ENCODE measurements at places on chromosomes 7 and 10.

GRCh38 chr10:77261146-77261545, 376.5 kb downstream of the KCNMA1 start:
- DNase-seq = no peak

DNA sequence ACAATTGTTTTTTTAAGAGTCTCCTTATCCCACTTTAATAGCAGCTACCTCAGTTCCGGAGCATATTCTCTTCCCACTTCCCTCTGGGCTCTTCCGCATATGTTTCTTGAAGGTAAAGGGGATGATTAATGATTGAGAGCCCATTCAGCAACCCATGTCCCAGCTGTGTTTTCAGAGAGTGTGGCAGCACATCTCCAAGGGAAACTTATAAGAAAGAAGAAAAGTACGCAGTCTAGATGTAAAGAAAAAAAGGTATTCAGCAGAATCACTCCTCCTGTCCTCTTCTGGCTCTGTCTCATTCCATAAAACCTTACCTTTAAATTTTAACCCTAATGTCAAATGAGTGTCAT, 9.7 kb upstream of the ANKRD7 start:
- no peak for DNase-seq

- DNase-seq = no peak
Measured at GRCh38 chr10:122182308-122182707, 88.8 kb upstream of the BTBD16 start.

GRCh38 chr7:47944536-47945260, 3.6 kb downstream of the PKD1L1 start:
- no peak for DNase-seq

DNA sequence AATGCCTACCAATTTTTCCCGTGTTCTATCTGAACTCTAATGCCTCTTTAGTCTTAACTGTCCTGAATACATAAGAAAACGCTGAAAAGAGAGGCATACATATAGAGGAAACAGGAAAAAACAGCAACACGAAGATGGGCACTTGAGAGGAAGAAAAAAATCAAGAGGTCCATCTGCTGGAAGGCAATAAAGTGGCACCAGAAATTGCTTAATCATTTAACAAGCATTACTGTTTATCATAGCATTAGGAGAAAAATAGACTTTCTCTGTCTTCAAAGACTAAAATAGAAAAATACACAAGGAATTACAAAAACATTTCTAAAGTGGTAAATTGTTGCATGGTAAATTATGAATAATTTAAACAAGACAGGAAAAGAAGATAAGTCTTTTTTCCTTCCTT, 35.0 kb downstream of the NSUN6 start:
- no peak for DNase-seq

DNA sequence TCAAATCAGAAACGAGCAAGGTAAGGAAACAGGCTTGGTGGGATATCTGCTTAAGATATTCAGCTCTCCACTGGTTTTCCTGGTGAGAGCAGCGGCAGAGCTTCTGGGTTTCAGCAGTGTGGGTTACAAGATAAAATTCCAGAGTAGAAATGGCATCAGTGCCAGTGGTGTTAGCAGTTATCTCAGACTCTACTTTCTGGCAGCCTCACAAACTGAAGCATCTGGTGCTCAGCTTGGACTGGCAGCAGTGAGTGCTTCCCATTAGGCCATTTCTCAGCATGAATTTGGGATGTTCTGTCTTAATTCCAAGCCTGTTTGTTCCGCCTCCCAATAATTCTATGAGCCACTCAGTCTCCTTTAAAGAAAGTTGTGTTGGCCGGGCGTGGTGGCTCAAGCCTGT, 6.9 kb upstream of the GSTO2 start:
- no peak for DNase-seq

GRCh38 chr7:99095698-99096097, 48.2 kb downstream of the SMURF1 start:
- DNase-seq = no peak

DNA sequence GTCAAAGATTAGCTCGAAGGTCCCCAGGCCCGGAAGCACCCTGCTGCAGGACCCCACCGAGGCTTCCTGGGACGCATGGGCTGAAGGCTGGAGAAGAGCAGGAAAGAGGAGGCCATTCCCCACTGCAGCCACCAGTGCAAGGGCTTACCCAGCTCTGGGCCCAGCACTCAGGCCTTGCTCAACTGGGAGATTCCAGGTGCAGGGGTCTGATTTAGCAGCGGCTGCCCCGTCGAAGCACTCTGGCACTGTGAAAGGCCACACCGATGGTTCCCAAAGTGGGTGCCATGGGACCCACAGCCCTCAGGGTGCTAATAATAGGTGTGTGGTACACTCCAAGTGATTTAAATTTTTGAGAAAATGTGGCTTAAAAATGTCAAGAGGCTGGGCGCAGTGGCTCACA, 130.9 kb downstream of the OAT start:
- no peak for DNase-seq

- DNase-seq = no peak
Measured at GRCh38 chr7:142637240-142637639, 112.0 kb upstream of the PRSS1 start.

- DNase-seq = no peak
Measured at GRCh38 chr10:95517536-95518454, 43.4 kb downstream of the SORBS1 start.

- DNase-seq = no peak
Measured at GRCh38 chr10:20686015-20686635, 211.0 kb downstream of the NEBL start.

- no peak for DNase-seq
Measured at GRCh38 chr10:42691361-42692120, 53.2 kb upstream of the ZNF33B start.
